Activated CD8-positive, alpha-beta memory T cell treated with anti-CD3 and anti-CD28 coated beads for 36 hours (primary cell): ENCODE measurements at places on chromosomes 6 and 20. TPM values are rescaled to one million over a fixed set of nuclear protein-coding genes. Genes with fewer than 3 reads are reported as not detected.

BHLHE23 gene
- not detected for total RNA-seq

HLA-DPB1 gene
- 10.4 TPM for total RNA-seq

ADGRF5 gene
- not detected for total RNA-seq

PTCRA gene
- total RNA-seq, result not detected

BMP7 gene
- total RNA-seq, result not detected

PRKN gene
- total RNA-seq, result not detected

GNAS-AS1 gene
- total RNA-seq, result 1.3 TPM

MYO6 gene
- total RNA-seq, result 5.8 TPM

ADA gene
- 21.9 TPM for total RNA-seq

GUCA1A gene
- not detected for total RNA-seq

ABHD16A gene
- total RNA-seq, result 30.1 TPM

SASH1 gene
- 1.2 TPM for total RNA-seq

NOTCH4 gene
- 1.5 TPM for total RNA-seq

SIRPB2 gene
- total RNA-seq, result not detected

ARMC12 gene
- 0.38 TPM for total RNA-seq

FKBP5 gene
- total RNA-seq, result 65.1 TPM
